ENCODE measurements at places on chromosomes 11 and 22.

- DNase-seq: no peak
These were observed 12.6 kb upstream of the MMP20 start for GRCh38 chr11:102637731-102638130.

GRCh38 chr11:14538926-14539554, 18.9 kb upstream of the PSMA1 start:
- DNase-seq: no peak

- DNase-seq: no peak
These were observed 453.9 kb downstream of the ETS1 start for GRCh38 chr11:128133501-128133900.

DNA sequence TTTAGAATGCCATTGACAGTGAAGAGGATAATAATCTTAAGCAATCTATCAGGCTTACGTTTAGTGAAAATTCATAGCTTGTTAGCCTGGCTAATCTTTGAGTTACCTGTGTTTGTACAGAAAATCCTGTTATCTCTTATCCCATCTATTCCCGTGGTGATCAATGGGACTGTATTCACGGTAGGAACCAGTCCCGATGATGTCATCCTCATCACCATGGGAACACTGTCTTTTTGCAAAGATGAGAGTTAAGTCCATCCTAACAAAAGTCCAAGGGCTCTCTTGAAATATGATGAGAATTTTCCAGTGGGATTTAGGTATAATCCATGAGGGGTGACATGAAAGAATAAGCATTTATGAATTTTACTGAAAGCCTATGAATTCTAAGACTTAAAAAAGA, 762.2 kb downstream of the ETS1 start:
- DNase-seq: no peak

GRCh38 chr11:75668451-75669297, at the start of gene MAP6:
Gene MAP6 (minus strand): TSS chr11:75669038. CDS start chr11:75668369, 669 bp downstream.
- DNase-seq: no peak

DNA sequence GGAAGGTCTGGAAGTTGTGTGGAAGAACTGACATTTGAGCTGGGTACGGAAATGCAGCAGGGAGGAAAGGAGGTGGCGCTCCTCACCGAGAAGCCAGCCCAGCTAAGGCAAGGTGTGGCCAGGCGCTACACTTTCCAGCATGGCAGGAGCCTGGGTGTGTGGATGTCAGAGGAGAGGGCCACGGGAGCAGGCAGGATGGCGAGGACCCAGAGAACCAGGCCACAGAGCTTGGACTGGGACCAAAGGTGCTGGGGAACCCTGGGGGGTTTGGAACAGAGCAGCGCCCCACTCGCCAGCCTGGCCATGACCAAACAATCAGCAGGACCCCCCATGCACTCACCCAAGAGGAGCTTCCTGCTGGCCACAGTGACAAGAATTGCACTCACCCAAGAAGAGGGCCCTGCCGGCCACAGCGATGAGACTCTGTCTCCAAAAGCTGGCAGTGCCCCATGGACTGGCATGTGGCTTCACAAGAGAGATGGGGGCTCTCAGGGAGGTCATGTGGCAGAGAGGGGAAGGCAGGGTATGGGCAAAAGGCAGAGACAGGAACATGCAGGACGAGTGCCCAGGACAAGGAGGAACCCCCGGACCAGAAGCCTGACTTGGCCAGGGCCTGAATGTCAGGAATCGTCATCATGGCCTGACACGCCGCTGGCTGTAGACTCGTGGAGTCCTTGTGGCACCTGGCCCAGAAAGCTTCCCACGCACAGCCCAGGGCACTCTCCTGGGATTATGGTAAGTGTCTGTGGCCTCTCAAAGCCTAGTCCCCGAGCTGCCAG, 45.4 kb downstream of the IGF2 start:
- no peak for DNase-seq

- no peak for DNase-seq
These were observed 561.1 kb downstream of the MN1 start for GRCh38 chr22:27240298-27241075.

- DNase-seq: no peak
These were observed 4.9 kb upstream of the IFITM10 start for GRCh38 chr11:1755344-1755691.

- DNase-seq: no peak
These were observed 18.0 kb downstream of the CXCR5 start for GRCh38 chr11:118901494-118902335.

DNA sequence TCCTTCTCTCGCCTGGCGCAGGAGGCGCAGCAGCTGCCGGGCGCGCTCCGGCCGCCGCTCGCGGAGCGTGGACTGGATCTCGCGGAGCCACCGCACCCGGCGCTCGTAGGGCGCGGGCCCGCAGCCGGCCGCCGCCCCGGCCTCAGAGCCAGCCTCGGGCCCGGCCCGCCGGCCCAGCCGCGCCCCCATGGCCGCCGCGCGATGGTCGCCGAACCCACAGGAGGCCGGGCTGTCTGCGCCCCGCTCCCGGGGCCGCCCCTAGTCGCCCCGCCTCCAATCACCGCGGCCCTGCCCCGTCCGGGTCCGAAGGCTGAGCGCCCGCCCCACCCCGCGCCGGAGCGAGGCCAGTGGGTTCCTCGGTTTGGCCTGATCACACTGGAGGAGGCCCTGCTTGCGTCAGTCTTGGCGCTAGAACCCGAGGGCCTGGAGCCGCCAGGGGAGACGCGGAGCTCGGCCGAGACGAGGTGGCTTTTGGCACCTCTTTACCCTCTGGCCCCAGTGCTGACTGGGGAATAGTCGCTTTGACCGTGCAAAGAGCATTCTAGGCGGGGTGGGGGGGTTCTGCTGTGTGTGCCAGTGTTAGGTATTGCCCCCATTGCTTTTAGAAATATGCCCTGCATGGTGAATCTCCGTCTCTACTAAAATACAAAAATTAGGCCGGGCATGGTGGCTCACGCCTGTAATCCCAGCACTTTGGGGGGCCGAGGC, at the start of gene LRRC75B:
TSS of gene LRRC75B (minus strand) at position 223 of the 708 bp plus-strand sequence. CDS start at position 189, 34 bp downstream.
- DNase-seq: peak; percentile 30

- no peak for DNase-seq
These were observed 12.5 kb upstream of the E2F8 start for GRCh38 chr11:19253153-19253745.

GRCh38 chr11:7603031-7603781, 70.1 kb downstream of the CYB5R2 start:
- DNase-seq: no peak

GRCh38 chr11:6735306-6735705, 36.5 kb downstream of the OR2AG2 start:
- no peak for DNase-seq

DNA sequence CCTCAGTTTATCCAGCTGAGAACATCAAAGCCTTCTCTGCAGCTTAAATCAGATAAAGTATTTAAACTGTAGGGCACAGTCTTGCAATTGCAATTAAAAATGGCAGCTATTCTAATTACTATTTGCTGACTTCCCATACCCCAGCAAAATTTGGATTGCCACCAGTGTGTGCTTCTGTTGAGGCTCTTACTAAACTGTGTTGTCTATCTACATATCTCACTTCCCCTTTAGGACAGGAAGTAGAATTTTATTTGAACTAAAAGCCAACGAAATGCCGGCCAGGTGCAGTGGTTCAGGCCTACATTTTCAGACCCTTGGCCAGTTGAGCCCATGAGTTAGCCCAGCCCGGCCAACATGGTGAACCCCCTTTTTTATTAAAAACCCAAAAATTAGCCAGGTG, 7.1 kb downstream of the SAA4 start:
- DNase-seq: no peak

- no peak for DNase-seq
These were observed 53.2 kb upstream of the AMPD3 start for GRCh38 chr11:10401696-10402392.

GRCh38 chr22:28419919-28420318, 259.7 kb downstream of the TTC28 start:
- no peak for DNase-seq

DNA sequence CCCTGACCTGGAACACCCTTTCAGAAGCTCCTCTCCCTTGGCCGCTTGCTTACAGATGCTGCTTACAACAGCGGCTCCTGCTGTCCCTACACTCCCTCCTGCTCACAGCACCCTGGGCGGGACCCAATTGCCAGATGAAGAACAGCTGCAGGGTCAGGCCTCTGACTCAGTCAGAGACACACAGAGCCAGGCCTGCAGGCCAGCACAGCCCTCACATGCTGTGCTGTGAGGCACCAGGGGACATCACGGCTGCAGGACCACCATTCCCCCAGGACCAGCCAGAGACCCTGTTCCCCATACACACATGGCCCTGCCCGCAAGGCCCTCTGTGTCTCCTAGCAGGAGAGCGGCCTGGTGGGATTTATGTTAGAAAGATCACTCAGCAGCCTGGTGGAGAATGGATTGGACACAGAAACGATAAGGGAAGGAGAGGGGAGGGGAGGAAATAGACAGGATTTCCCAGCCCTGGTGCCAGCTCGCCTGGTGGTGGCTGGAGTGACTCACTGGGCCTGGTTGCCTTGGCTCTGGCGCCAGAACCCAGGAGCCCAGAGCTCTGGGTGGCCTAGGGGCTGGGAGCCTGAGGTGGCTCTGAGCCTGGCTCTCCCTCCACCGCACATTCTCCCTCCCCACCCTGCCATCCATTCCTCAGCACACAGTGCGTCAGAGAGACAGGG, 6.7 kb downstream of the CAPN5 start:
- no peak for DNase-seq

DNA sequence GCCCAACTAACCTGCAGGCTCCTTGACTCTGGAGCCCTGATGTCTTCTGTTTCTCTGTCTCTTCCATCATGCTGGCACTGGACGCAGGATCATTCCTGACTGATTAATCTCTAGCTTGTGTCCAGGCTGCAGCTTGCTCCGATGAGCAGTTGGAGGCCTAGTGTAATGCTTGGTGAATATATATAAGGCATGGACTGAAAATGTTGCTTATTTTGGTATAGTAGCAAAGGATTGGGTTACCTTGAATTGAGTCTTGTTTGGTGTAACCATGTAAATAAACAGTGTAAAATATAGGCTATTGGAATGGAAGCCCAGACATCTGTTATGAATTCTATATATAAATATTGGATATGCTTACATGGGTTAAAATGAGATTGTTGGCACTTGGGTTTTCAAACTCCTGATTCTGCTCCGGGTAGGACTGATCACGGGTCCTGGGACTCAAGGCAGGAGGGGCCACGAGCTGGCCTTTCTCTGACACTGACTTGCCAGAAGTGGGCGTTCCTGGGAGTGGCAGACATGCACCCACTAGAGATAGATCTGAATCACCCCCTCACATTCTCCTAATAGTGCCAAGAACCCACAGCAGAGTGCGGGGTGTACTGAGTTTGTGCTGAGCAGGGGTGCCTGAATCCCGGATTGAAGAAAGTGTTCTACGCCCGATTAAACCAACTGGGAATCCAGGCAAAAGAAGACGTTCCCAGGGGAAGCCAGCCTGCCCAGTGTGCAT, 25.8 kb downstream of the LRP5 start:
- DNase-seq: no peak

- DNase-seq: no peak
These were observed 19.4 kb downstream of the IGLL5 start for GRCh38 chr22:22906907-22907550.

GRCh38 chr11:61871158-61871597, 20.2 kb downstream of the FADS3 start:
- DNase-seq: peak; percentile 24

GRCh38 chr22:34834059-34834458, 231.9 kb upstream of the ISX start:
- DNase-seq: no peak

DNA sequence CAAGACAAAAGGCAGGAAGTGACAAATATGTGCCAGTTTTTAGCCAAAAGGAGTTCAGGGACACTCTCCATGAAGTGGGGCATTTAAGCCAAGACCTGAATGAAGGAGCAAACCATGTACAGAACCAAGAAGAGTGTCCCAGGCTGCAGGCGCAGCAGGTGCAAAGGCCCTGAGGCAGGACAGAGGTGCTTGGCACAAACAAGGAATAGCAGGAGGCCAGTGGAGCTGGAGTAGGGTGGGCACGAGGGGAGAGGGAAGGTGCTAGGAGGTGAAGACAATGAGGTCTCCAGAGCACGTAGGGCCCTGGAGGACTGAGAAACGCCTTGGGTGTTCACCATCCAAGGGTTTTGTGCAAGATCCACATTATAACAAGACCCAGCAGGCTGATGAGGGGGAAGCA, 474.1 kb downstream of the MN1 start:
- no peak for DNase-seq

GRCh38 chr11:7480113-7480512, 5.2 kb upstream of the OLFML1 start:
- DNase-seq: no peak

DNA sequence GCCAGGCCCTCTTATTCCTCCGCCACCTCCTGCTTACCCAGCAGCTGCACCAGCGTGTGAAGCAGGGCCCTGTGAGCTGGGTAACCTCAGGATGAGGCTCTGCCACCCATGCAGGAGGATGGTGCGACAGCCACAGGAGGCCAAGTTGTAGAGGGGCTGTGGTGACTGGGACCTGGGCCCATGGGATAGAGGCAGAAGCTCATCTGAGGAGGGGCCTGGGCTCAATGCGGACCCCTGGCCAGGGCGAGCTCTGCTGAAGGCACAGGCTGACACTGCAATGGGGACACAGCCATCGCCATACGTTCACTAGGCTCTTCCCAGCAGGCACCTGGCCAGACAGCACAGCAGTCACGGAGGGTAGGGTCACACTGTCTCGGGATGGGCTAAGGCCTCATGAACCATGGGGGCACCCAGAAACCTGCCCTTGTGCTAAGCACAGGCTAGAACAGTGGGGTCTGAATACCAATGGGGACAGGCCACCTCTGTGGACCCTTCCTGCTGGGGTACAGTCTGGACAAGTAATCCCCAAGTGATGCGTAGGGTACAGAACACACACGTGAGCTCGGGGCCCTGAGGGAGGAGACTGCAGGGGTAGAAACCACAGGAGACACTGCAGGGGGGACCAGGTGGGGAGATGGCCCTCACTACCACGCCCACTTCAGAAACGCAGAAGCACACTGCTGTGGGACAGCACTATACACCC, 35.3 kb downstream of the GNB1L start:
- DNase-seq: no peak

- DNase-seq: no peak
These were observed 114.5 kb upstream of the MTNR1B start for GRCh38 chr11:92854952-92855351.

GRCh38 chr11:33387996-33388395, 130.8 kb downstream of the HIPK3 start:
- DNase-seq: no peak

- no peak for DNase-seq
These were observed 230.1 kb downstream of the MIAT start for GRCh38 chr22:26887456-26887855.

DNA sequence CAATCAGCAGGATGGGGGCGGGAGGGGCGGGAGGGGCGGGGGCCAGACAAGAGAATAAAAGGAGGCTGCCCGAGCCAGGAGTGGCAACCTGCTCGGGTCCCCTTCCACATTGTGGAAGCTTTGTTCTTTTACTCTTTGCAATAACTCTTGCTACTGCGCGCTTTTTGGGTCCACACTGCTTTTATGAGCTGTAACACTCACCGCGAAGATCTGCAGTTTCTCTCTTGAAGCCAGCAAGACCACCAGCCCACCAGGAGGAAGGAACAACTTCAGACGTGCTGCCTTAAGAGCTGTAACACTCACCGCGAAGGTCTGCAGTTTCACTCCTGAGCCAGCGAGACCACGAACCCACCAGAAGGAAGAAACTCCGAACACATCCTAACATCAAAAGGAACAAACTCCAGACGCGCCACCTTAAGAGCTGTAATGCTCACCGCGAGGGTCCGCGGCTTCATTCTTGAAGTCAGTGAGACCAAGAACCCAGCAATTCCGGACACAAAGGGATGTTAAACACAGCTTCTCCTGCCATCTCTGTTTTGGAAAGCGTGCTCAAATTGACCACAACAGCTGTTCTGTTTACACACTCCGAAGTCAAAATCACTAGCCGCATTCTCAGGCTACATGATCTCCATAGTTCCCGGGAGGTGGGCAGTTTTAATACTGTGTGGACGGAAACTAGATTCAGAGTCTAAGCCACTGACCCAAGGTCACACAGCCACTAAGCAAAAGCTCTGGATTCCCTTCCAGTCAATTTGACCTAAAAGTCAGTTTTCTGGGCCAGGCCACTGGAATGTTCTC, 11.9 kb downstream of the PLAAT2 start:
- DNase-seq: no peak

All from activated CD8-positive, alpha-beta memory T cell treated with anti-CD3 and anti-CD28 coated beads for 48 hours (primary cell).